Foreskin melanocyte (primary cell): ENCODE measurements at places on chromosomes 5 and 9.

DNA sequence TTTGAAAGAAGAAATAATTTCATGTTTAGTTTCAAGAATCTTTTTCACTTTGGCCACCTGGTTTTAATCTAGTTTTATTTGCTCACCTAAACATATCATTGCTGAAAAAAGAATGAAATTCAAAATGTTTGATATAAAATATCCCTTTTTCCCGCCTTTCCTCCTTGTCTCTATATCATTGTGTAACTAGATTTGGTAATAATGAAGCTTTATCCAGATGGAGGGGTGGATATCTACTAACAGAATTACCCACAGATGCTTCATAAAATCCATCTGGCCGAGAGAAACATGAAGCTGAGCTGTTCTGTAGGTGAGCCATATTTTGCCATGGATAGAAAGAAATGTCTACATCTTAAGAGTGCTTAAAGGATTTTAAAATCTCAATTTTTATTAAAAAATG lies 214.7 kb downstream of the ICE1 start:
- DNase-seq = no peak

DNA sequence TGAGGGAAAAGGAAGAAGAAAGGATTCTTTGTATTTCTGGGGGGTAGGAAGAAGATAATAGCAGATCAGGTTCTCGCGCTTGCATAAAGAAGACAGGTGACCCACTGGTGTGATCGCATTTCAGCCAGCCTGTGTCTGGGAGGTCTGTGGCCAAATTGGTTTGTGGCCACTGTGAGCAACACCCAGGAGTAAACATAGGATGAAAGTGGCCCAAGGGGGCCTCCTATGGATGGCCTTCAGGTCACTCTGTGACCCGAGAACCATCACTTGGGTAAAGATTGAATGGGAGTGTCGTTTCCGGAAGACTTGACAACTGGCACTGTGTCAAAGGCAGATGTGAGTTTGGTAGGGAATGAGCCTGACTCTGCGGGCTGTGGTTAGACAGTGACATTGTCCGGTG lies 34.2 kb downstream of the RAI14 start:
- no peak for DNase-seq

GRCh38 chr5:126808521-126808988 lies 31.6 kb downstream of the LMNB1 start:
- peak; percentile 17 for DNase-seq

- no peak for DNase-seq
These were observed 129.0 kb downstream of the TAF11L14 start for GRCh38 chr5:17763301-17763700.

- no peak for DNase-seq
These were observed 1083.8 kb upstream of the NUDT12 start for GRCh38 chr5:104646416-104646815.

DNA sequence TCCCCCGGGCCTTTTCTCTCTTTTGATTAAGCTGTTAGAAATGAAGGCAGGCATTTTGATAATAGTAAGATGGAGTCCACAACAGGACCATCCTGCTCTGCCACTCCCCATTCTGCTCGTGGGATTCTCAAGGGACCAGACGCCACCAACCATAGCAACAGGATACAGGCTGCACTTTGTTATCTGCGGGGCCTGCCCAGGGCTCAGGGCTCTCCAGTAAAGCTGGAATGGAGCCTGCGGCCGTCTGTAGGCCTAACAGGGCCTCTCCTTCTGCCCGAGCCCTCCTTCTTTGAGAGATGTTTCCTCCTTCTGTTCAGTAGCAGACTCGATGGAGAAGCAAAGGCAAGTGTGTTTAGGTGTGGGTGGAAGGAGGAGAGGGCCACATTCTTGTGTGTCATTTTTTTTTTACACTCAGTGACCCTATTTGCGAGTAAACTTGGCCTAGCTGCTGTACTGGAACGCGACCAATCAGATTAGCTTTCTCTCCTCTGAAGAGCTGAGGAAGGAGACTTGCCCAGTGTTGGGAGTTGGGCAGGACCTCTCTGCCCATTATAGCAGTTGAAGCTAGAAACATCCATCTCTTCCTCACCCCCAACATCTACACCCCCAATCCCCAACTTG lies 8.9 kb upstream of the EPB41L4B start:
- no peak for DNase-seq

- no peak for DNase-seq
These were observed 6.0 kb downstream of the PTAR1 start for GRCh38 chr9:69753830-69754229.

DNA sequence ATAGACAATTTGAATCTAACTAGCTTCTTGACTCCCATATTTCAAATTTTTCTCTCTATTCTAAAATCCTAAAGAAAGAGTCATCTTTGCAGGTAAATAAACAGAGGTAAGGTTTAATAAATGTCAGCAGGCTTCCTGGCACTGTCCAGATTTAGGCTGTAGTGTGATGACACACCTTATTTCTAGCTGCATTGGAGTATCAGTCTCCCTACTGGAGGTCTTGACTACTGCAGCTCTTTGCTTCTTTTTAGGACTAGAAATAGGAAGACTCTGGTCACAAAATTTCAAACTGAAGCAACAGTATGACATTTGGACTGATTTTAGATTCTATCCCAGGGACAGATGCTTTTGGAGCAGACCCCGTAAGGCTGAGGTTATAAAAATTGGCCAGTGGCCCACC lies 40.7 kb upstream of the PPP3R2 start:
- DNase-seq = no peak

GRCh38 chr9:114908805-114909448 lies 21.5 kb downstream of the TNFSF8 start:
- DNase-seq = no peak

DNA sequence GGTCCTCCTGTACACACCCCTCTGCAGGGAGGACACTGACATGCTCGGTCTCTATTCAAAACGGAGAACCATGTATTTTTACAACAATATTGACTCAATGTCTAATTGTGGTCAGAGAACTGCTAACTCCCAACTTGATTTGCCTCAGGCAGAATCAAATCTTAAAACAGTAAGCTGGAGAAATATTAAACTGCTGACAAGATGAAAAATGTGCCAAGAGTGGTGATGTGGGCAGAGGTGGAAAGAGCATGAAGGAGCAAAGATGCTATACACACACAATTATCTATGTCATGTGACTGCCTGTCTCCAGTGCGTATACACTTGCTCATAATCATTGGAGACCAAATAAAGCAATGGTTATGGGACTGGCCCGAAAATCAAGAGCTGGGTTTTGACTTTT lies 556.1 kb upstream of the ZNF608 start:
- DNase-seq = no peak

DNA sequence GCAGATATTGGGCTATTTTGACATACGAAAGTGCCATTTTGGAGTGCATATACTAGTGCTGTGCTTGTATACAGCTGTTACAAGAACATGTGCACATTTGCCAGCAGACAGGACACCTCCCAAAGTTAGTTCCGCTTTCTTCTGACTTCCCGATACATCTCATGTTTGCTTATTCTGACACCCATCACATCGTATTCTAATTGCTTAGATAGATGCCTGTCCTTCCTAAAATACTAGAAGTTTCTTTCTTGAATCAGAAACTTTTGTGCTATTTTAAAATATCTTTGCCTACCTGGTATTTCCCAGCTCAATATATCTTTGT lies 177.8 kb downstream of the TTLL11 start:
- no peak for DNase-seq

GRCh38 chr5:66179297-66180051 lies 35.4 kb downstream of the SREK1 start:
- DNase-seq = no peak

GRCh38 chr9:109248133-109248581 lies 72.7 kb downstream of the EPB41L4B start:
- DNase-seq = no peak

GRCh38 chr5:150313501-150313900 lies 10.8 kb upstream of the ARSI start:
- DNase-seq = no peak

DNA sequence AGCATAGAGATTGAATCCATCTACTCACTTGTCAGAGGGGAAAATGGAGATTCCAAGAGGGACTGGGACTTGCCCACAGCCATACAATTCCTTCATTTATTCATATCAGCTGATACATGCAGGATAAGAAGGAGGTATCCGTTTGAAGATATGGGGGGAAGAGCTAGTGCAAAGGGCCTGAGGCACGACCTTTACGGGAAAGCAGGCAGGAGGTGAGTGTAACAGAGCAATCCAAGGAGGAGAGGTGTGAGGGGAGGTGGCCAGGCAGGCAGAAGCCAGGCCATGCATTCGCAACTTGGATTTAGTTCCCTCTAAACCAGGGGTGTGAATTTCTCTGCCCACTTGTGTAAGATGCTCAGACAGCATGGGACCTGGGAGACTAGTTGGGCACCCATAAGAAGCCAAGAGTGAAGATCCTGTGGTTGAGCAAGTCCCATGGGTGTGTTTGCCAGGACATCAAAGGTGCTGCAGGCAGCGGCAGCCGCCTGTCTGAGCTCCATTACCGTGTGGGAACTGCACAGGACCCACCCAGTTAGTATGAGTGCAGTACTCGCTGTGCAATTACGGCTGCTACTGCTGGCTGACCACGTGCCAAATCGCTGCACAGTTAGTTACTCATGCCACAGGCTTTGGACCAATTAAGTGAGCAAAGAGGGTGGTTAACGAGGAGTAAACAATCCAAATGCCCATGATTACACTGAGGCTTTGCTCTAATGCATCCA lies 31.4 kb upstream of the FAT2 start:
- DNase-seq = no peak

DNA sequence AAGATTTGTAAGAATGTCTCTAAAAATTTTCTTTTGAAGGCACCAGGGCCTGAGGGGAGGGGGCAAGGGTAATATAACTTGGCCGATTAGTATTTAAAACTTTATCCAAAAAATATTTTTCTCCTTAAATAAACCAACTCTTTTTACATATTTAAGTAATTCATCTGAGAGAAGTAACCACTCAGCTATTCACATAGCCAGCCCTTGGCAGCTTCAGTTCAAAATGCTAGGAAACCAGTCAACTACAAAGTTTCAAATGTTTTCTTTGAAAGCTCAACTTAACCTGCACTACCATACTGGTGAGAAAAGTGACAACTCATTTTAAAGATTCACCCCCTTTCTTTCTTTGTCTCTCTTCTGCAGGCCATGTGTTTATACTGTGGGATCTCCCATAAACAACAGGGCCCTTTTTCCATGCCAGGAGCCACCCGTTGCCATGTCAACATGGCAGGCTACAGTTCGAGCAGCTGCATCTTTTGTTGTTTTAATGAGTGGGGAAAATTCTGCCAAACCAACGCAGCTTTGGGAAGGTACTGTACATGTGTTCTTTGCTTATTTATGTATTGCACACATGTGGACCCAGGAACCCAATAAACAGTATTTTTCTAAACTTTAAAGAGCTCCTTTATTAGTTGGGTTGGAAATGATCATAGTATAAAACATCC lies 46.3 kb downstream of the AOPEP start:
- DNase-seq = no peak

DNA sequence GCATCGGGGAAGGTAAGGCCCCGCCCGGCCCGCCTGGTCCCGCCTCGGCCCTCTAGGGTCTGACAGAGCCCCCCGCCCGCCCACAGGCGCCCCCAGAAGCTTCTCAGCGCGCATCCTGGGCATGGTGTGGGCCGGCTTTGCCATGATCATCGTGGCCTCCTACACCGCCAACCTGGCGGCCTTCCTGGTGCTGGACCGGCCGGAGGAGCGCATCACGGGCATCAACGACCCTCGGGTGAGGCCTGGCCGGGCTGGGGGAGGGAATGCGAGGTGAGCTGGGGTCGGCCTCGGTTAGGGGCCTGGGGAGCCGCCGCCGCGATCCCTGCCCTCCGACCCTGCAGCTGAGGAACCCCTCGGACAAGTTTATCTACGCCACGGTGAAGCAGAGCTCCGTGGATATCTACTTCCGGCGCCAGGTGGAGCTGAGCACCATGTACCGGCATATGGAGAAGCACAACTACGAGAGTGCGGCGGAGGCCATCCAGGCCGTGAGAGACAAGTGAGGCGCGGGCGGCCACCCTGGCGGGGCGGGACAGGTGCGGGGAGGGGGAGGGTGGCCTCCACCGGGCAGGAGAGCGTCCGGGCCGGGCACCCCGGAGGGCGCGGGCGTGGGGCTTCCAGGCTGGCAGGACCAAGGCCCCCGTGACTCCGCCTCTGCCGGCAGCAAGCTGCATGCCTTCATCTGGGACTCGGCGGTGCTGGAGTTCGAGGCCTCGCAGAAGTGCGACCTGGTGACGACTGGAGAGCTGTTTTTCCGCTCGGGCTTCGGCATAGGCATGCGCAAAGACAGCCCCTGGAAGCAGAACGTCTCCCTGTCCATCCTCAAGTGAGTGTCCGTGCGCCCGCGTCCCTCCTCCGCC lies 7.1 kb downstream of the LRRC26 start:
- no peak for DNase-seq

GRCh38 chr9:445033-445432 lies 230.4 kb downstream of the DOCK8 start:
- DNase-seq = no peak

DNA sequence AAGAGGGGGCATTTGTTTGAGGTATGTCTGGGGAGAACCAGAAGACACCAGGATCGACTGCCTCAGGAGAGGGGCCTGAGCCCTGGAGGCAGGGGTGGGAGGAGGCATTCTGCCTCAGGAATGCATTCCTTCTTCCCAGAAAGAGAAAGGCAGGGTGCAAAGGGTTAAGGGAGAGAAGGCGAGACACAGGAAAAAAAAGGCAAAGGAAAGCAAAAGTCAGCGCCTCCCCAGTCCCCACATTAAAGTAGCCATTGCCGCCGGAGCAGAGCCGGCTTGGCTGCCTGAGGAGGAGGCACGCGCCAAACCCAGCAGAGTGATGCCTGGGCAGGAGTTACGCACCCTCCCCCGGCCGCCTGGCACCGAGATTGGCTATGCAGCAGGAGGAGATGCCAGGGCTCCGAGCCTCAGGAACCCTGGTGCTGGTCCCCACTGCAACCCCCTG lies 123.8 kb upstream of the PHYKPL start:
- DNase-seq = no peak

GRCh38 chr5:54927097-54927746 lies 58.2 kb downstream of the ESM1 start:
- DNase-seq = no peak
